ENCODE measurements at places on chromosomes 3 and 15.

GRCh38 chr3:55144015-55144673, 216.3 kb upstream of the LRTM1 start:
- DNase-seq: no peak

DNA sequence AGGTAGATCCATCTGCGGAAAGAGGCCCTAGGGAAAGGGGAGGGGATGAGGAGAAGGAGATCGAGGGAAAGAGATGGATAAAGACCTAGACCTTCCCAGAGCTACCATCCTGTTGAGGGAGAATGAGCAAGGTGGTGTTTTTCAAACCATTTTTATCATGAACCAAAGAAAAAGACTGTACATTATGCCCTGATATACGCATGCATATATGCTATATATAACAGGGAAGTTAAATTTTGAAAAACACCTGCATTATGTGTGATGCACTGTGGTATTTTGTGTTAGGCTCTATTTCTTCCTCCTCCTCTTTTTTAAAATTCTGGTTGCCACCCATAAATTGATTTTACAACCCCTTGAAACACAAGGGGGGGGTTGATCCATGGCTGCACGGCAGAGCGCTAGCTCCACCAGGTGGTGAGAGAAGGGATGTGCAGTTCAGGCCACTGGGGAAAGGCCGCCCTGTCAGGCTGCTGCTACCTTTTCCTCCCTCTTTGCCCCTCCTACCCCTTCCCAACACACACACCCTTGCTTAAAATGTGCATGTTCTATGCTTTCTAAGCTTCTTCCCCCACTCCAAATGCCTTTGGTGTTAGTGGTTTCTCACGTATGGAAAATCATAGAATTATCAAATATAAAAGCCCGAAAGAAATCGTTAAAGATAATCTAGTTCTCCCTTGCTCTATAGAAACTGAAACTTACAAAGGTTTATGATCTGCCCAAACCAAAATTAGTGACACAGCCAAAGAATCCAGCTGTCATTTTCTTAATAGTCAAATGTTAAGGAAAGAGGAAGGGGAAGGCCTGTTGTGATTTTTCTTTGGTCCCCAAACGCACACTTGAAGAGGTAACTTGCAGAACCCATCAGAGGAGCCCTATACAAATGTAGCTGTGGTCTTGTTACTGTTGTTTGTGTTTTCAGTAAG, 262.0 kb upstream of the UMPS start:
- DNase-seq: peak; percentile 75

DNA sequence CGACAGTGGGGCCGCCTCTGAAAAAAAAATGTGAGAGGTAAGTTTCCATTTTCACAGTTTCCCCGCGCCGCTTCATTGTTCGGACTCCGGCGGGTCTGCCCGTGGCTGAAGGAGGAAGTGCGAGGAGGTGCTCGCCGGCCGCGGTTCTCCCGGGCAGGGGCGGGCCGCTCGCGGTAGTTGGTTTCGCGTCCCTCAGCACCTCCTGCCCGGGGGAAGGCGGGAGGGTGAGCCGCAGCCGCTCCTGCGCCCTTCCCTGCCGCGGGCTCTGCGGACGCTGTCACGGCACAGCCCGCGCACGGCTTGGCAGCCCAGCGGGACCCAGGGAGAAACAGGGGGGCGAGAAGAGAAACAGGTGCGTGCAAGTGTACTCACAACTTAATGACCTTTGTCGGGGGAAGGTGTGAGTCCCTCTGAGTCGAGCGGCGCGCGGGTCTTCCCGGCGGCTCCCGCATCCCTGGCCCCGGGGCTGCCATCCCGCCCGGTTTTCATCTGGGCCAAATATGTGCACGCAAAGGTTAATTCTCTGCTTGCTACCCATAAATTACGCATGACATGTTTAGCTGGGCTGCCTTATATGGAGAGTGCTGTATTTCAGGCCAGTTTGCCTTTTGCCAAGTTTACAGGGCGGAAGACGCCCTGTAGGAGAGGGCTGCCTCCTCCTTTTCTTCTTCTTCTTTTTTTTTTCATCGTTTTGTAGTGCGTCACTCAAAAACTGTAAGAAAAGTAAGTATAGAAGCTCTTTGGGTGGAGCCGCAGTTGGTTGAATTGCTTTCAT, 514 bp downstream of the MBNL1 start:
- peak; percentile 86 for DNase-seq

DNA sequence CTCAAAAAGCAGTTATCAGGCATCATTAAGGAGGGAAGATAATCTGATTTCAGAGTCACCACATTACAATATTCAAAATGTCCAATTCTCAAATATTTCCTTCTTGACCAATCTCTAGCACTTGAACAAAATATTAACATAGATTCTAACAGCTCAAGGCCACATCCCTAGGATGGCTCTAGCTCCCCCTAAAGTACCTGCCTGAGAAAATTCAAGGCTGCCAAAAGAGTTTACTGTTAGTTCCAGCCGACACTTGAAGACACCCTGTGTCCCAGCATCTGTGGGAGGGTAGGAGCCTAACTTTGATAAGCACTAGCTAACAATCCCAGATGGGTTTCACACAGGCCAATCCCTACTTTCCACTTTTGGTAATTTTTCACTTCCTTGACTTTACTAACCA, 10.4 kb downstream of the NSMCE3 start:
- no peak for DNase-seq

DNA sequence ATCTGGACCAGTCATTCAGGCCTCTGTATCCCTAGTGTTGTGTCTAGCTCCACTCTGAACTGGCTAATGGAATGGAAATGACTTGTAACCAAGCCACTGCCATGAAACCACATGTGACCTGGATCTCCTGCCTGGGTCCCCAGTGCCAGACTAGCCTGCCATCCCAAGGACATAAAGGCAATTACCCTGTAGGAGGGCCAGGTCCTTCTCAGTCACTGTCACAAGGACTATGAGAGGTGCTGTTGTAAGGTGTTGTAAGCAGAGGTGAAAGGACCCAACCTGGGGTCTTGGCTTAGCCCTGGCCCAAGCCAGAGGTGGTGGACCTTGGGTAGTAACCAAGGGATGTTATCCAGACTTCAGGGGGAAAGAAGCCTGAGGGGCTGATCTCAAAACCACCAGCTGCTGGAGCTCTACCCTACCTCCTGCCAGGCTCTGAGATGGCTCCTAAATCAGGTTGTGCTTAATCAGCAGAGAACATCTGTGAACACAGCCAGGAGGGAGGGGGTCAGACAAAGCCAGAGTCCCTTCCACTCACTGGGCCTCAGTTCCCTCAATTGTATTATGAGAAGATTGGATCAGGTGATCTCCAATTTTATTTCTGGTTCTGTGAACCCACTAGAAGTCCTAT, 15.7 kb upstream of the KLHL24 start:
- no peak for DNase-seq

- no peak for DNase-seq
These were observed 112.5 kb downstream of the CPNE4 start for GRCh38 chr3:131922356-131922755.

- DNase-seq: no peak
These were observed 14.7 kb upstream of the PLA2G4F start for GRCh38 chr15:42171122-42171521.

GRCh38 chr3:189529468-189529867, 101.7 kb upstream of the TP63 start:
- DNase-seq: no peak

DNA sequence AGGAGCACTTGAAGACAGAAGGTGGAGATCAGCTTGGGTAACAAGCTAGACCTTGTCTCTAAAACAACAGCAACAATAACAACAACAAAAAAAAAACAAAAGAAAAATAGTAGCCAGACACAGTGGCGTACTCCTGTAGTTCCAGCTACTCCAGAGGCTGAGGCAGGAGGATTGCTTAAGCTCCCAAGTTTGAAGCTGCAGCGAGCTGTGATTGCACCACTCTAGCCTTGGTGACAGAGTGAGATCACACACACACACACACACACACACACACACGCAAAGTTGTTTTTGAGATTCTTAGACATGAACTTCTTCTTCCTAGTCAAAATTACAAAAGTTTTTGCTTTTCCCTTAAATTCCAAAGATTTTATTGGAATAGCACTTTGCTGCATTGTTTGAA, 93.0 kb upstream of the IGSF10 start:
- DNase-seq: no peak

GRCh38 chr15:85685356-85685755, 109.4 kb downstream of the KLHL25 start:
- no peak for DNase-seq

DNA sequence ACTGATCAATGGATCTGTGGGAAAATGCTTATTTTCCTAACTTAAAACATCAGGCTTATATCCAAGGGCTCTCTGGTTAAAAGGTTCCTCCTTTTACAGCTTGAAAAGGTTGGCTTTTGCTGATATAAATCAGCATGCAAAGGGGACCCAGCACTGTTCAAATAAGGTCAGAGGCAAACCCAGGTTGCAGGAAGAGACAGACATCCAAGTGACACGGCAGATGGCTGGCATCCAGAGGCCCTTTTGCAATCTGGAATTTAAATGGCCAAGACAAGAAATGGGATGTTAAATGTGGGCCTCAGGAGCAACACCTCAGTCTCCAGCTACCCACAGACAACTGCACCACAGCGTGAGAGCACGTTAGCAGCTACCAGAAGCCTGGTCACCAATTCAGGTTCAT, 6.3 kb downstream of the SH3BP5 start:
- no peak for DNase-seq

DNA sequence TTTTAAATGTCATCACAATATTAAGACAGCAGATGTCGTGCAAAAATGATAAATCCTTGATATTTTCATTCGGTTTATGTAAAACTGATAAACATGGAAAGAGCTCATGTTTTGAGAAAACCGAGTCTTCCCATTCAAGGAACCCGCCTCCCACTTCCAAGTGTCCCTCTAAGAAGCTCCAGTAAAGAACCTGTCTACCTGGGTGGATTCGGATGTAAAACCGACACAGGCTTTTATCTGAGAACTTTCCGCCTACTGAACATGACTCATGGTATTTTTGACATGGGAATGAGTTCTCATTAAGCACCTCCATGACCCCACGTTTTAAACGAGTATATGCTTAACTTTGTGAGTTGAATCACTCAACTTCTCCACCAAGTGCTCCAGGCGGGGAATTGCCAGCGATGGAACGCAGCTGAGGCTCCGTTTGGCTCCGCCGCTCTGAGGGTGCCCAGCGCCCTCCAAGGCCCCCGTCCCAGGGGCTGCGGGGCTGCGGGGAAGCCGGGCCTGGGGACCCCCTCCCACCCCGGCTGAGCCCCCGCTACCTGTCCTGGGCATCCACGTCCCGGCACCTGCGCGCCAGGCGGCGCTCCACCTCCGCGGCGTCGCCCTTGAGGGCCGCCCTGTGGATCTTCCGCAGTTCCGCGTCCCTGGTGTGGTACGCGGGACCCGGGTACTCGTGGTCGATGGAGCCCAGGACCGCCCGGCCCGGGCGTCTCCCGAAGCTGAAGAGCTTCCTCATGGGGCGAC, 119.9 kb downstream of the LMLN start:
- DNase-seq: no peak

DNA sequence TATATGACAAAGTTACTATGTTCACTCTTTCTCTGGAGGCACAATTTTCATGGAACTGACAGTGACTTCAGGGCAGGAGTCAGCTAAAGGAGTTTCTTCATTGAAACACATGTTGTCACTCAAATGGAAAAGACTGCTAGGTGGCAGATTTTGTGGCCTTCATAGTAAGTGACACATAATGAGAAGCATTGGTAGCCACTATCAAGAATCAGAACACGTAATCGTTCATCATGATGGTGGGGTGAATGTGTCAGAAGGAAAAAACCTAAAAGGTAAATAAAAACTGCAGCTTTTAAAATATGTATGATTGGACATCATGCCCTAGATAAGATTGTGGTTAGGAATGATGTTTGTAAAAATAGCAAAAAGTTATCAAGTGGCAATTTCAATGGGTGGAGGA, 1491.0 kb downstream of the SI start:
- DNase-seq: no peak

- DNase-seq: peak; percentile 84
These were observed 55.9 kb upstream of the PLCL2 start for GRCh38 chr3:16828815-16829214.

GRCh38 chr3:117618462-117618861, 908.9 kb downstream of the TUSC7 start:
- DNase-seq: no peak

GRCh38 chr15:78923015-78923414, 21.8 kb downstream of the CTSH start:
- DNase-seq: no peak

GRCh38 chr3:172885704-172886103, 135.2 kb downstream of the ECT2 start:
- no peak for DNase-seq

DNA sequence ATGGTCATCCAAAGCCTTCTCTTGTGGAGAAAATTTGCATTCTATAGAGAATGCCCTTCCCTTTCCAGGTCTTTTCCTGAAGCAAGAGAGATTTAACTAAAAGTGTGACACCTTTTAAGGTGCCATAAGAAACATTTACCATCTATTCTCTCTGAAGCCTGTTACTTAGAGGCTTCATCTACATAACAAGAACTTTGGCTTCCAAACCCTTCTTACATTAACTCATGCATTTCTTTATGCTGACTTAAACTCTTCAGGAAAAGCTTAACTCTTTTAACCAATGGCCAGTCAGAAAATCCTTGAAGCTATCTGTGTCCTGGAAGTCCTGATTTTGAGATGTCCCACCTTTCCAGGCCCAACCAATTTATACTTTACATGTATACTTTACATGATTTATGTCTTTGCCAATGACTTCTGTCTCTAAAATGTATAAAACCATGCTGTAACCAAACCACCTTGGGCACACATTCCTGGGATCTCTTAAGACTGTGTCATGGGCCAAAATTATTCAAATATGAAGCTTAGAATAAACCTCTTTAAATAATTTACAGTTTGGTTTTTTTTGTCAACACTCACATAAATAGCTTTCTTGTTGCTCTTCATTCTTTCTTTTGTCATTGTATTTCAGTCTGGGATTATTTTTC, 472.6 kb upstream of the NECTIN3 start:
- no peak for DNase-seq

DNA sequence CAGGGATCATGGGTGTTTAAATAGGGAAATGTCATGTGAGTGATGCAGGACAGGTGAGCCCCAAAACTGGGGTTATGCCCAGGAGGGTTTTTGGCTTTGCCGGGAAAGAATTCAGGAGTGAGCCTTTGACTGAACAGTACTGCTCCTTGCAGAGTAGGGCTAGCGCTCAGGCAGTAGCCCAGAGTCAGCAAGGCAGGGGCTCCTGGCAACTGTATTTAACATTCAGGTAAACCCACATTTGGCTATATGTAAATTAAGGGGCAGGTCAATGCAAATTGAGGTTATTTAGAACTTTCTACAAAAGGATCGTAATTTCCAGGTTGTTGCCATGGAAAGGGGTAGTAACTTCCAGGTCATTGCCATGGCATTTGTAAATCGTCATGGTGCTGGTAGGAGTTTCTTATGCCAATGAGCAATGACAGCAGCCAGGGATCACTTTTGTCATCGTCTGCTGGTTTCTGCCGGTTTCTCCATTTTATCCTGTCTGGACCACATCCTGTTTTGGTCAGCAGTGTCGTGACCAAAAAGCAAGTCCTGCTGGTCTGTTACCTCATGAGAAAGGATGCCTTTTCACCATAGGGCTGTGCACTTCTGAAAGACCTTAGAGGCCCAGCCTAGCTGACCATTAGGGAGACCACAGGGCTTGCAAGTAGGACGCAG, 24.3 kb downstream of the MTHFS start:
- peak; percentile 83 for DNase-seq

Measured in activated CD4-positive, alpha-beta T cell treated with anti-CD3 and anti-CD28 coated beads, Interleukin-2, amount 10 ng/mL, durations not matched to agents 24 days and 14 days (primary cell).